ENCODE measurements at places on chromosomes 12 and 14.

GRCh38 chr12:110669193-110669502, 19.8 kb downstream of the HVCN1 start:
- no peak for DNase-seq

DNA sequence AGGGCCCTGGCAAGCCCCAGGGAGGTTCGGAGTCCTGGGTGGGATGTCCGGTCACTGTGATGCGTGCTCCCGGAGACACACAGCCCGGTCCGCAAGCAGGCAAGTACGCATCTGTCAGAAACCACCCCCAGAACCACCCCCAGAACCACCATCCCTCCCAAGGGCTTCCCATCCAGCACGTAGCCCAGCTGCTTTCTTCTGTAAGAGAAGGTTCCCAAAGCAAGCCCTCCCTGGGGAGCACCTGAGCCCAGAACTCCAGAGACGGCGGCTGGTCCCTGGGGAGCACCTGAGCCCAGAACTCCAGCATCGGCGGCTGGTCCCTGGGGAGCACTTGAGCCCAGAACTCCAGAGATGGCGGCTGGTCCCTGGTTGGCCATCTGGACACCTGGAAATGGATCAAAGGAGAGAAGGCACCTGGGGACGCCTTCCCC, 2.6 kb upstream of the FBRSL1 start:
- no peak for DNase-seq

- no peak for DNase-seq
These were observed 4.4 kb upstream of the SHMT2 start for GRCh38 chr12:57224973-57225679.

DNA sequence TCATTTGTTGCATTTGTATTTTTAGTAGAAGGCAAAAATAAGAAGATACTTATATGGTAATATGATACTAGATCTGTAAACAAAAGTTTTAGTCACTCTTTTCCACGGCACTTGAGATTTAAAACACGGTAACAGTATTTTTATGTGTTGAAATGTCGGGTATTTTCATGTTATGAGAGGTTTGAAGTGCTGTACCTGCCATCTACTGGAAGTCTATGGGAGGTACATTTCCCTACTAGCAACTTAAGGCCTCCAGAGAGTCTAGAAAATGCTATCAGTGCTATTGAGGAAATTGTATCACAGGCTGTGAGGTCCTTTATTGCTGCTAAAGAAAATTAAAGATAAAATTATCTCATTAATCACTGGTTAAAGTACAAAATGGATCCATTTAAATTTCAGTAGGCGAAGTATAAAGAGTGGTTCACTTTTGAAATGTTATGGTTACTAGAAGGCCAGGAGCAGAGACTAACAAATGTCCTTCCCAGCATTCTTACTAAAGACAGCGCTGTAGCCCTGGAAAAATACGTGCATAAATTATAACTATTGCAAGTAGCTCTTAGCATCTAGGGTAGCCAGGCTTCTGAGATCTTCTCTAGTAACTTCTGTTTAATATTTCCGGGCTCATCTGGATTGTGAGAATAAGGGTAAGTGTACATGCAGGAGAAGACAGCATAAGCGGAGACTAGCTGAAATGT, 77.6 kb upstream of the PRKD1 start:
- DNase-seq = no peak

- no peak for DNase-seq
These were observed 5.5 kb upstream of the HDAC7 start for GRCh38 chr12:47825173-47825639.

GRCh38 chr12:54667945-54668344, 19.8 kb upstream of the DCD start:
- no peak for DNase-seq

DNA sequence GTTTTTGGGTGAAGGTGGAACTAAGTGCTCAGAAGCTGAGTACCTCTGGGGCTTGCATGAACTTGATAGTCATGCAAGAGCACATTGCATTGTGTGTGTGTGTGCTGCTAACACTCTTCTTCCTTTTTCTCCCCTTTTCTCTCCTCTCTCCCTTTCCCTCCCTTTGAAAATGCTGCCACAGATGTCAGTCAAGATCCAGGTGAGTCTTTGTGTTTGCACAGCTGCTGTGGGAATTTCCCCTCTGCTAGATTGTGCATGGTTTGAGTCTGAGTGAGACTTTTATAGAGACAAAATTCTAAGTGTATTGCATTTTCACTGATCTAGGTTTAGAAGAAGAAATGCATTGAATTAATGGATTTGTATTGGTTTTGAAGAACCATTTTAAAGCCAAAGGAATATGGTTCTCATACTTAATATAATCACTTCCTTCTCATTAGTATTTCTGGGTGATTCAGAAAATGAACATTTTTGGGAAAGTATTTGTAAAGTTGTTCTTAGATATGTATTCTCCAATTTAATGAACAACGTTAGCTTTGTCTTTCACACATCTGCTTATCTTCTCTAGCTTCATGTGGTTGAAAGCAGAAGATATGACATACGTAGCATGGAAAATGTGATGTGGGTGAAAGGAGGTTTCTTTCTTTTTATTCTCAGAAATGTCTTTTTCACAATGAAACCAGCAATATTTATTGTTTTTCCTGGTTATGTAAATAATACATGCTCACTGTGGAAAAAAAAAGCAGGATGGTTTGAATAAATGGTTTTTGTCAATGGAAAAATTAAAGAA, 108.5 kb downstream of the NRXN3 start:
- DNase-seq = no peak

DNA sequence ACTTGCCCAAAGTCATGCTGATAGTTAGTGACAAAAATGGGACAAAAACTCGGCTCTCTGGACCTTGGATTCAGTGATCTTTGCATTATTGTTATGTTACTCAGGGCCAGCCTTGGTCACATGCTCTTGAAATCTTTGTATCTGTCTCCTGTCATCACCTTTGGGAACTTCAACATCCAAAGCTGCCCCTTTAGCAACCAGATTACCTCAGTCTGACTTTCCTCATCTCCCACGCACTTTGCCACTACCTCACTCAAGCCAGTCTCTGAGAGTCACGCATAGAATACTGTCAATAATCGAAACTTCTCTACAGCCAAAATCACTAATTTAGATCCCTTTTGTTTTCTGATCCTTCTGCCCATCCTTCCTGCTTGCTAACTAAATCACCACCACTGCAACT, 90.8 kb upstream of the DAAM1 start:
- no peak for DNase-seq

DNA sequence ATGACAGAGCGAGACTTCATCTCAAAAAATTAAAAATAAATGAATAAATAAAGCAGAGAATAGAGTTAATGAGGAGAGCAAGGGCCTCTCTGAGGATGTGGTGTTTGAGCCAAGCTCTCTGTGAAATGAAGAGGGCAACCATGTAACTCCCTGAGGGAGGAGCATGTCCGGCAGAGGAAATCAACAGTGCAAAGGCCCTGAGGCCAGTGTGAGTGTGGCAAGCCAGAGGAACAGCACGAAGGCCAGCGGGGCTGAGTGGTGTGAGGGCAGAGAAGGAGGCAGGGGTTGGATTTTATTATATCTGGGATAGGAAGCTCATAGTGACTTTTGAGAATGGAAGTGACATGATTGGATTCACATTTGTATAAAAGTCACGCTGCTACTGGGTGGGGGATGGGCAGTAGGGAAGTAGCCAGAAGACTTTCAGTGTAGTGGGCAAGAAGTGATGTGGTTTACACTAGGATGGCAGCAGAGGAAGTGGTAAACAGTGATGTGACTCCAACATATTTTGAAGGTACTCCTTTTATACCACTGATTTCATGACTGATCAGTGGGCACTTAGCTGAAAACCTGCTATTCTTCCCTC, 10.3 kb upstream of the LRP1-AS start:
- DNase-seq = no peak

DNA sequence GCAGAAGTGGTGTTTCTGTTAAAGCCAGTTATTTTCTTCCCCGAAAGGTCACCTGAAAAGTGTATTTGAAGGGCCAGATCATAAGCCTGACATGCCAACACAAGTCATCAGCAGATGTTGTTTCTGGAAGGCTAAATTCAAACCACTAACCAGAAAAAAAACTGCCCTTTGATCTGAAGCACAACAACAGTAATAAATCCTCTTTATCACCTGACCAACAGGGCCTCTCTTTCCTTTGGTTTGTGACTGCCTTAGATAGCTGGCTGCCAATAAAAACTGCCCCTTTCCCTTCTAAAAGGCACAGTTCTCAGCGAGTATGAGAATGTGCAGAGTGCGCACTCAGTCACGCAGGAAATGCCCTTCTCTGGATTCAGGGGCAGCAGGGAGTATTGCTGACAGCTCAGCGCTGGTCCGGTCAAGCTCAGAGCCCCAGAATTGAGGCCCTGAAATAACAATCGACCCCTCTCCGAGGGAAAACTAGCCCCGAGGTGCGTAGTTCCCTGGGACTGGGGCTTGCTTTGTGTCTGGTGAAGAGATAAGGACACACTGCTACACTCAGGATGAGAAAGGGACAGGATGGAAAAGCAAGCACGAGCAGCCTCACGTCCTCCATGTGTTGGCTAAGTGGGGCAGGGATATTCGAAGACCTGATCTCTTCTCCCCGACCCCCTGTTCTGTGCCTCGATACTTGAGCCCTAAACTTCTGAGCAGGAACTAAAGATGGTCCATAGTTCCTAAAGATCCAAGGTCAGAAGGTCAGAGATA, 184.2 kb upstream of the GZMB start:
- no peak for DNase-seq

GRCh38 chr12:67477681-67478265, 170.8 kb upstream of the DYRK2 start:
- DNase-seq = no peak

GRCh38 chr14:31060253-31060875, 34.2 kb upstream of the STRN3 start:
- no peak for DNase-seq

- no peak for DNase-seq
These were observed 968.6 kb downstream of the DIO2 start for GRCh38 chr14:79242666-79243065.

GRCh38 chr12:69105101-69105962, 134.0 kb upstream of the CPSF6 start:
- DNase-seq = no peak

DNA sequence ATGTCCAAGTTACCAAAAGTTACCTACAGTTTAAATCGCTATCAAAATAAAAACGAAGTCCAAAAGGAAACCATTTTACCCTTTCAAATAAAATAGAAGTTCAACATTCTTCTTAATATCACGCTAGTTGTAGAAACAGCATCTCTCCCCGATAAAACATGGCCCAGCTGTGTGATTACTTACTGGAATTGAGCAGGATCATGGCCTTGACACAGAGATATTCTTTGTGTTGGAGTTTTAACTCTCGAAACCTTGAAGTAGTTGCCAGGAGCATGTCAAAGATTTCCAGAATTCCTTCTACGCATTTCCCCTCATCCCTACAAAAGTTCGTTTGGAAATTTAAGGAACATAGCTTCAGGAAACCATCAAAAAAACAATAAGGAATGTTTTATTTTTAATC, 44.8 kb downstream of the ESR2 start:
- no peak for DNase-seq

DNA sequence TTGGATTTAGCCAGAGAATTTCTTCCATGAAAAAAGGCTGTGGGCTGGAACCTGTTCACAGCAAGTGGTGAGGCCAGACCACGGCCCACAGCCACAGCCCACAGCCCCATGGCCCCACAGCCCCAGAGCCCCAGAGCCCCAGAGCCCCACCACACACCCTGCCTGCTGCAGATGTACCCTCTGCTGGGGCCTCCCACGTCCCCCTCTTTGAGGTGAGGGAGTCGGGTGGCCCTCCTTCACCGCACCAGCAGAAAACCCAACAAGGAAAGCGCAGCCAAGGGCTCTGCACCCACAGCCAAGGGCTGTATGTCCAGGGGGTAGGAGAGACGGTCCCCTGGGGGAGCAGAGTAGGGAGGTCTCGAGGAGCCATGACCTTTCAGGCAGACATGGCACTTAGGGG, 327.5 kb upstream of the DIO3 start:
- no peak for DNase-seq

All from effector memory CD8-positive, alpha-beta T cell (primary cell).